ENCODE measurements at places on chromosomes 12 and 14.

GRCh38 chr14:23058654-23059504, 1.6 kb upstream of the CDH24 start:
- no peak for DNase-seq

DNA sequence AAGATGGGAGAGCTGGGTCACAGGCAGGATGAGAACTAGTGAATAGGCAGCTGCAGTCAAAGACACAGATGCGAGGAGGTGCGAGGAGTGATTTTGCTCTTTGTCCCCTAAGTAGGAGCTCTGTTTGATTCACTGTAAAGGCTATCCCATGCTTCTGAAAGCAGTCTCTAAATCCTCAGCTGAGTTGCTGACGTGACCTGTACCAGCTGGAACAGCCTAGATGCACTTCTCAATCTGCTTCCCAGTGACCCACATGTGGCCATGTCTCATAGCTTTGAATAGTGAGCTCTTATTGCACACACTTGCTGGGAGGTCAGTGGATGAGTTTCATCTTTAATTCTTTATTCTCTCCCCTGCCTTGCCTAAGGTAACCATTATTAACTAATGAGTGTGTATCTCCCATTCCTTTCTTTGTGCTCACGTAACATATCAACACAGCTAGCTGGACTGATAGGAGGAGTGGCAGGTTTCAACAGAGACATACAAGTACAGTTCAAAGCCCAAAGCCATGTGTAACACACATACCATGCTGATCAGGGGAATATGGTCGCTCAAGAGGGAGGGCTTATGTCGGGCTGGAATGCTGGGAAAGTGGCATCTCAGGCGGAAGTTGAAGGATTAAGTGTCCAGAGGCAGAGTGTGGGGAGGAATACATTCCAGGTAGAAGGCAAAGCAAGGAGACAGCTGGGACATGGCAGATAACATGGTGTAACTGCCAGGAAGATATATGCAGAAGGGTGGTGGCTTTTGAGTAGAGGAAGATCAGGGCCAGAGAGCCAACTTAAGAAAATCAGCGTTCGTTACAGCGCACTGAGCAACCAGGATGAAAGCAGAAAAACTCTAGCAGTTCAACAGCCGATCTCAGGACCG, 15.4 kb upstream of the YY1 start:
- DNase-seq: no peak

GRCh38 chr12:58513852-58514251, 406.5 kb downstream of the LRIG3 start:
- no peak for DNase-seq

DNA sequence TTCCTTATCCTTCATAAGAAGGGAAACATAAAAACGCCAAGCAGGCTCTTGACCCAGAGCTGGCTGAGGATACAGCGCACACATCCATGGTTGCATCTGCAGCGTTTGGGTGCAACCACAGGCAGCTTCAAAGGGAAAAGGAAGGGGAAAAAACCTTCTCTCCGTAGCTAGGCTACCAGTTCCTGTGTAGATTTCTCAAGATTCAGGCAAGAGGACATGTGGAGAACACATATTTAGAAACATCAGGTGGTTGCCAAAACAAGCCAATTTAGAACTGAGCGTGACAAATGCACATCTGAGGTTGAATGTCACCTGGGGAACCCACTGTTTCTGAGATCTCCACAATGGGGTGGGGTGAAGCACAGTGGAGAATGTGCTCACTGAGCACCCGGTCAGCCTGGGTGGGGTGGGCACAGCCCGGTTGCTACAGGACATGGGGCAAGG, 78.3 kb upstream of the BDKRB2 start:
- no peak for DNase-seq

DNA sequence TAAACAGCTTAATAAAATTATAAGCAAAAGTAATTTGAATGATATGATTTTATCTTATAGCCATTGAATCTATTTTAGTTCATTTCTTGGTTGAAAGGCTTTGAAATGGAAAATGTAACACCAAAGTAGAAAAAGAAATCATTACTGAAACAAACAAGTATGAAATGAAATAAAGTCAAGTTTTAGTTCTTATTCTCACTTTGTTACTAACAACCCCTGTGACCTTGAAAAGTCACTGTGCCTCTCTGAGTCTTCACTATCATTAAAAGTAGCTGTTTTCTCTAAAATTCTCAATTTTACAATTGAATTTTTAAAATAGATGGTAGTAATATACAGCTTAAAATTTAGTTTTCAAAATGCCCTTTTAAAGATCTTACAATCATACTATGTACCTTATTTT, 32.4 kb upstream of the SLC17A8 start:
- no peak for DNase-seq

GRCh38 chr12:96402061-96402460, 1.8 kb upstream of the CDK17 start:
- no peak for DNase-seq

DNA sequence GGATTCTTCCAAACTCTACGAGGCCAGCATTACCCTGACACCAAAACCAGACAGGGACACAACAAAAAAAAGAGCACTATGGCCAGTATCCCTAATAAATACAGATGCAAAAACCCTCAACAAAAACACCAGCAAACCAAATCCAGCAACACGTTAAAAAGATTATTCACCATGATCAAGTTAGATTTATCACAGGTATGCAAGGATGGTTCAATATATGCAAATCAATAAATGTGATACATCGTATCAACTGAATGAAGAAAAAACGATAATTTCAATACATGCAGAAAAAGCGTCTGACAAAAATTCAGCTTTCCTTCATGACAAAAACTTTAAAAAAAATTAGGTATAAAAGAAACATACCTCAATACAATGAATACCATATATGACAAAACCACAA, 99.9 kb downstream of the CEP83 start:
- no peak for DNase-seq

GRCh38 chr12:870378-870777, 79.1 kb downstream of the RAD52 start:
- DNase-seq: no peak

DNA sequence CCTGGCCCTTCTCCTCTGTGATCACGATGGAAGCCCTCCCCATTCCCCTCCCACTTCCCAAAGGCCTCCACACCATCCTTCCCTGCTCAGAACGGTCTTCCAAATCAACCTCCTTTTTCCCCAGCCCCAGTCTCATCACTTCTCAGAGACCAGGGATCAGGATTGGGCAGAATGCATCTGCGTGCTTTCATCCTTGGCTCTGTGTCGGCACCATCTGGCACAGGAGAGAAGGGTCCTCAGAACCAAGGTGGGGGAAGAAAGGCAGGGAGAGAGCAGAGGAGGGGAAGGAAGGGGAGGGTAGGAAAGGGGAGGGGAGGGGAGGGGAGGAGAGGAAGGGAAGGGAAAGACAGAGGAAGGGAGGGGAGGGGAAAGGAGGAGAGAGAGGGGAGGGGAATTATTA, 52.4 kb upstream of the FICD start:
- DNase-seq: no peak
